ENCODE measurements at places on chromosomes 12 and 14.

GRCh38 chr12:26088998-26089397, 35.8 kb downstream of the BHLHE41 start:
- DNase-seq = no peak

- DNase-seq = no peak
These were observed 3.5 kb downstream of the C12orf75 start for GRCh38 chr12:105334001-105334400.

GRCh38 chr12:63916561-63917476, 72.3 kb downstream of the SRGAP1 start:
- no peak for DNase-seq

GRCh38 chr12:67928621-67929383, 60.4 kb upstream of the IFNG-AS1 start:
- no peak for DNase-seq

DNA sequence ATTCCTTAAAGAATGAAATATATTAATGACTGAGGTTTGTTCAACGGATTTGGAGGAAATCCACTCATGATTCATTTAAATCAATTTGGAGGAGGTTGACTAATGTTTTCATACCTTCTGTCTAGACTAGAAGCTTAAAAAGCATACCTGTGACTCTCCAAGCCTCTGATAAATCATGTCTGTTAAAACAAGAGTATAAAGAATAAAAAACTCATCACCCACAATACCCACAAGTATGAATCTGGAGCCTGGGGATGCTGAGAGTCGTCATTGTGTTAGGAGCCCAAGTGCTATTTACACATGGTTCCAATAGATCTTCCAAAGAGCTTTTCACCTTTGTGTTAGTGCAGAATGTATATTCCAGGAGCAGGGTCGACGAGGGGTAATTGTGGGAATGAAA, 86.8 kb upstream of the ADAMTS20 start:
- no peak for DNase-seq

DNA sequence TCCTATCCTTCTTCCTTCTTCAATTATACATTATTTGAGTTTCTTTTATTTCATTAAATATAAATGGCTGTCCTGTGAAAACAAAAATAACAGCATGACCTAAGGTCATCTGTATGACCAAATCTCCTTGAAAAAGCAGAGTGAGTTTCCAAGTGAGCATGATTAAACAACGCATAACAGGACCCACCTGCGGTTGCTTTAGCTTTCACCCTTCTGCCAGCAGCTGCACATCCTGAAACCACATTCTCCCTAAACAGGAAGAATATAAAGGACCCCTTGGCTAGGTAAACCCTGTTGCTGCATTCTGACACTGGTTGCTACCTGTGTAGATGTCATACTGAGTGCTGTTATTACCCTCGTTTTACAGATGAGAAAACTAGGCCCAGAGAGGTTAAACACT, 42.8 kb upstream of the CPM start:
- DNase-seq = no peak

DNA sequence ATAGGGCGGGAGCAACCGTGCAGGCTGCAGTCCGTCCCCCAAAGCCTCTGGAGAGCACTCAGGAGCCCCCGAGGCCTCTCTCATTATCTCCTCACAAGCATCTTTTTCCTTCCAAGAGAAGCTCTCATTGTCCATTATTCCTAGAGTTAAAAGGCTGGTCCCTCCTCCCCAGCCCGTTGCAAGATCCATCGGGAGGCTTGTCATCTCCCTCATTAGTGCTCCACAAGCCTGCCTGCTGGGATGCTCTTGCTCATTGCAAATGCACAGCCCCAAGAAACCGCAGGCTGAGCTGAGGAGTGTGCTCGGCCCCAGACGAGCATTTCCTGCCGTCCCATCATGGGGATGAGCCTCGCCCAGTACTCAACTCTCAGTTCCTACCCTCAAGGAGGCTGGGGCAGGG, 23.3 kb downstream of the NUAK1 start:
- DNase-seq = no peak
